Astrocyte (in vitro differentiated cells and primary cell): ENCODE measurements at places on chromosomes 3 and 15. TPM values are rescaled to one million over a fixed set of nuclear protein-coding genes. Genes with fewer than 3 reads are reported as not detected.

The ZBTB47 gene
- 9.3 and 10.2 TPM in 2 replicates for total RNA-seq

The FOXL2NB gene
- total RNA-seq, result 3.9 and 5.2 TPM in 2 replicates

DNA sequence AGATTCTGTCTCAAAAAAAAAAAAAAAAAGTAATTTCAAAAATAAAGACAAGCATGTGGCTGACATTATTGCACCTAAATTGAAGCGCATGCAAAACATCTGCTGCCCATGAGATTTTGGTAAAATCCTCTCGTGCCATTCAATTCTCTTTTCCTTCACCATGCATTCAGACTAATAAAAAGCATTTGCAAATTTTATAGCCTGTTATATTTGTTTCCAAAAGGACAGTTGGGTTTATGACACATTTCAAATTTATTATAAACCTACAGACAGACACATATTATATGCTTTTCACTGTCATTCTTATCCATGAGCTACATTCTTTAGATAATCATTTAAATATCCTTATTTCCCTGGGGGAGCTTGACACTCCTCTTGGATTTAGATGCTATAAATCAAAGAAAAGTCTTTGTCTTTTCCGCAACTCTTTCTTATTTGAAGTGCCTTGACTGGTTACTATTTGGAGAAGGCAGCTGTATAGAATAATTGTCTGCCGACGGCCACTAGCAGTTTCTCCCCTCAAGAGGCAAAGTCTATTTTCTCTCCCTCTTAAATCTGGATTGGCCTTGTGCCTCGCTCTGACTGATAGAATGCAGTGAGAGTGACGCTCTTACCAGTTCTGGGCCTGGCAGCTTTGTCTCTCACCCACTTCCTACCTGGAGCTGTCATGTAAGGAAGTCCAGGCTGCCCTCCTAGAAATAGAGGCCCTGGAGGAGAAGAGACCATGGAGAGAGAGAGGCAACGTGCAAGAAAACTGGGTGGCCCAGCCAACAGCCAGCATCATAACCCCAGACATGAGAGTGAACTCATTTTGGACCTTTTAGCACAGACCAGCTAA is 6.8 kb upstream of the LRIG1 start:
- H3K27ac ChIP-seq, result no peak overlapping the region
- H3K4me1 ChIP-seq, result no peaks in the 10 kb centered on the region
- DNase-seq, result no peak
- H3K36me3 ChIP-seq, result no peaks in the 10 kb centered on the region

DNA sequence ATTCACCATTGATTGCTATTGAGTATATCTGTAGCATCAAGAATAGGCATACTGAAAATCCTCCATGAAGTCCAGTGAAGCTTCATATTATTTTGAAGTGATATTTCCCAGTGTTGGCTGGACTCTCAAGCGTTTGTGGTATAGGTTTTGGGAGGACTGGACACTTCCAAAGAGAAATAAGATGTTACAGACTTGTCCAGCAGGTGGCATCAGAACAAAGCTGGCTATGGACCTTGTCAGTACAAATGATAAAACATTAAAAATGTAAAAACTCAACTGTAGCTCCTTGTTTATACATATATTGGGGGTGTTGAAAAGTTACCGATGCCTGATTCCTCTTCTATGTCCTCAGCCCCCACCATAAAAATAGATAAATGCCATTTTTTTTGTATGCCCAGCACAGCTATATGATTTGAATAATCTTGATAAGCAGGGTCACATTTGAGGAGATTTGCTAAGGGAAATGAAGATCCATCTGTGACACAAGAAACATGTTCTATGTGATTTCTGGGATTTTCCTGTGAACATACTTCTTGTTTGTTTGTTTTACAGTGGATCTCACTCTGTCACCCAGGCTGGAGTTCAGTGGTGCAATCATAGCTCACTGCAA is 54.5 kb upstream of the GOLGA6B start:
- peak; percentile 27 for DNase-seq
- H3K4me1 ChIP-seq, result no peaks in the 10 kb centered on the region
- H3K27me3 ChIP-seq, result no peaks in the 10 kb centered on the region
- H3K27ac ChIP-seq, result no peak overlapping the region
- no peaks in the 10 kb centered on the region for H3K36me3 ChIP-seq
- no peak overlapping the region for H3K4me3 ChIP-seq

GRCh38 chr15:69991551-69991980 is 106.2 kb downstream of the TLE3 start:
- no peak for DNase-seq
- no peaks in the 10 kb centered on the region for H3K36me3 ChIP-seq
- no peak overlapping the region for H3K4me3 ChIP-seq
- H3K27ac ChIP-seq, result no peak overlapping the region

DNA sequence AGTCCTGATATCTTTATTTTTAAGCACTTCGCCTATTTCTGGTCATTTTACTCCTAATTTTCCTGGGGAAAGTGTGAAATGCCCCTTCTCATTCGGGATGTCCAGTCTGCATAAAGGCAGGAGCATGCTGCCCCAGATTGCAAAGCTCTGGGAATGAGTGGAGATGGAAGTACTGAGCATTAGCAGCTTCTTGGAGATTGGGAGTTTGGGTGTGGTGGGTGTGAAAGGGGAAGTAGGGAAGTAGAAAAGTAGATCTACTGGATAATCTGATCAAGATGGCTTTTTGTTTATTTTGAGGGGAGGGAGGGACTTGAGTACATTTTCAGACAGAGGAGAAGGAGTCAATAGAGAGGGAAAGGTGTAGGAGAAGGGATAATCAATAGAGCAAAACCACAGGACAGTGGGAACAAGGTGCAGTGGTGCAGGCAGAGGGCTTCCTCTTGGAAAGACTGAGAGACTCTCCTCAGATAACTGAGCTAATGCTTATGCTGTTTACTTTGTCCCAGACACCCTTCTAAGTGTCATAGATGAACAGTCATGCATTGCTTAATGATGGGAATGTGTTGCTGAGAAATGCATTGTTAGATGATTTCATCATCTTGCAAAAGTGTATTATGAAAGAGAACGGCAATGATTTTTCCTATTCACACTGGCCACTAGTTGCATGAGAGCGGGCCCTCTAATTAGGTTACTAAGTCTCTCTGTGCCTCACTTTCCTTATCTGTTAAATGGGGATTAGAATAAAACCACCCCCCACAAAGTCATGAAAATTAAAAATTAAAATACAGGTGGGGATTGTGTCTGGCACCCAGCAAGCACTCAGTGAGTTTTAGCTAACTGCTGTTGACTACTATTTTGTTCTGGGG is 45.5 kb downstream of the PHLDB2 start:
- peak overlapping the region; percentile 95 for H3K27ac ChIP-seq
- H3K4me3 ChIP-seq, result no peak overlapping the region
- no peaks in the 10 kb centered on the region for H3K27me3 ChIP-seq
- DNase-seq, result peak; percentile 97
- H3K4me1 ChIP-seq, result peaks cover 31% of the 10 kb centered on the region
- H3K36me3 ChIP-seq, result peaks cover 22% of the 10 kb centered on the region

DNA sequence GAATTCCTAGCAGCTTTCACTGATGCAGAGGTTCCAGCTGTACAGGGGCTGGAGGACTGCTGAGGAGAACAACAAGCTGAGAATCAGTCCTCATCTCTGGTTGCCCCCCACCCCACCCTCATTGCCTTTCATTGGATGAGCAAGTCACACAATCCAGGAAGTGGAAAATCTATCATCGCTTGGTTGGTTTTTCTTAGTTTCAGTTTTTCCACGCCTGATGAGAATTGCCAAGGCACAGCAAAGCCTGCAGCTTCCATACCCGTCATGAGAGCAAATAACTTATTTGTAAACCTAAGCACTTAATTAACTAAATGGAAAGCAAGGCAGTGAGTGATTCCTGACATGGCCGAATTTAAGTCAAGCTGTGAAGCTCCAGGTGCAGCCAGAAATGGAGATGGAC is 21.4 kb upstream of the LIPC start:
- H3K27me3 ChIP-seq, result no peaks in the 10 kb centered on the region
- no peak for DNase-seq
- H3K36me3 ChIP-seq, result no peaks in the 10 kb centered on the region
- H3K4me3 ChIP-seq, result no peak overlapping the region

DNA sequence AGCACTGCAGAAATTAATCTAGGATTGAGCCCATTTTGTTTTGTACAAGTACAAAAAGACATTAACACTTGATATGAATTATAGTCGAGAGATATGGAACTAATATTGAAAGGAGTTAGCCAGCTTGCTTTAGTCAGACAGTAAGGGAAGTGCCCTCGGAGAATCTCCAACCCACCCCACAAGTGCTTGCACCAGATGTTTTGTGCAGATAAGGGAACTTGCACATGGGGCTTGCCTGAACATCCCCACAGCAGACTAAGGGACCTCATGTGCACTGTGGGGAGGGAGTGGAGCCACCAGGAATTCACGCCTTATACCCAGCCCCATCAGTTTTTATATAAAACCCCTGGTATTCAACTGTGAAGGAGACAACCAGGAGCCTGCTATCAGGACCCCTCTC is 122.3 kb downstream of the EFHB start:
- no peaks in the 10 kb centered on the region for H3K36me3 ChIP-seq
- no peak for DNase-seq
- no peaks in the 10 kb centered on the region for H3K4me1 ChIP-seq
- H3K27me3 ChIP-seq, result no peaks in the 10 kb centered on the region
- H3K27ac ChIP-seq, result no peak overlapping the region
